Lower leg skin (tissue), 4 donors: ENCODE measurements at places on chromosomes 12 and 14. TPM values are rescaled to one million over a fixed set of nuclear protein-coding genes. Genes with fewer than 3 reads are reported as not detected.

Gene RIC8B
- 8.8 TPM for total RNA-seq

DNA sequence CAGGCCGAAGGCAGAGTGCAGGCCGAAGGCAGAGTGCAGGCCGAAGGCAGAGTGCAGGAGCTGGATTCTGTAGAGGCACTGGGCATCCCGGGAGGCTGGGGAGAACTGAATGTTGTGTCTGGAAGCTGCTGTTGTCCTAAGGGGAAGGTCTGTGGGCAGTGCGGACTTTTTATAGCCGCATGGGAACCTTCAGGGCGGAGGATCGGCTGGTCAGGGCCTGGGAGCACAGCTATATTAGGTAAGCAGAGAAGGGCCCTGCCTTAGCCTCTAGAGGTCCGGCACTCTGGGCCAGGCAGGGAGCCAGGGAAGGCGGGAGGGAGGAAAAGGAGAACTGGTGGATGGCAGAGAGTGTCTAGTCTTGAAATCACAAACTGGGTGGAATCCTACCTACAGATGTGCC lies 14.2 kb downstream of the CABP1 start:
- no peak for DNase-seq

GRCh38 chr12:131903270-131904255 lies 9.1 kb downstream of the ULK1 start:
- DNase-seq, result no peak

DNA sequence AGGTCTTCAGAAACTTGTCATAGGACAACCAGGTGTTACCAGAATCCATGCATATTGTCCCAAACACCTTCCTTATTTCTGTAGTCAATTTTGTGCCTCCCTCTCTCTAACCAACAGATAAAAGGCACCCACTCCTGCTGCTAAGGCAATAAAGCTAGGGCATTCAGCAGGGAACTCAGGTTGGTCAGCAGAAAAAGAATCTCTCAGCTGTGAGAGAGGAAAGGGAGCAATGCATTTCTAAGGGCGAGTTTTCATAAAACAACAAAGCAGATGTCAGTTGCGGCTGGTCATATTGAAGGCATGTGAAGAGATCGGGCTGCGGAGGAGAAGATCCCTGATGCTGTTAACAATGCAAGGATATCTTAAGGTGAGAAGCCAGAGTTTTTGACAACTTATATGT lies 7.4 kb upstream of the POU6F1 start:
- no peak for DNase-seq

- DNase-seq, result no peak
Measured at GRCh38 chr14:99287269-99287942, 15.4 kb upstream of the BCL11B start.
